ENCODE measurements at places on chromosomes 13 and 19.
A peak's percentile ranks its signal among the peaks of the same experiment; 100 is the strongest.

DNA sequence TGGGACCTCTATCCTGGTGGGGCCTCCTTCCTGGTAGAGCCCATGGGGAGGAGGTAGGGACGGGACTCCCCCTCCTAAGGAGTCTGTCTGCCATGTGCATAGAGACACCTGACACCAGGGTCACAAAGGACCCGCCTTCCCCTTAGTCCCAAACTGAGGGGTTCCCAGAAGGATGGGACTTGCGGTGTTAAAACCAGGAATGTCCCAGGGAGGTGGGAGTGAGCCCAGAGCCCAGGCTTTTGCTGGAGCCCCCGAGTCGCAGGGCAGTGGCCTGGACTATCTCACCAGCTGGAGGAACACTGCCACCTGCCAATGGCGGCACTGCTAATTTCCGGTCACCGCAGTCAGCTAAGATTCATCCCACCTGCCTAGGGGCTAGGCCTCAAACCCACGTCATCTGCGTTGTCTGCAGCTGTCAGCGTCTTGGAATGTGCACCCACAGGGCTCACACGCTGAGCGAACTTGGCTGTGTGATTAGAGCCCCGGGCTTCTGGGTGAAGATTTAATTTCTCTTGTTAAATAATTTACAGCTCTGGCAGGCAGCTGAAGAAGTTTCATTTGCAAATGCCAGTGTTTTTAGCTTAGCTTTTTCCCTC is 31.9 kb upstream of the ATP11A start:
- no peak for DNase-seq

- peak; percentile 73 for DNase-seq
These were observed 2.8 kb downstream of the UBA2 start for GRCh38 chr19:34430738-34431625.

- DNase-seq = no peak
These were observed 697.5 kb downstream of the SLITRK1 start for GRCh38 chr13:83184819-83185218.

GRCh38 chr13:49444524-49445395 is 686 bp downstream of the SETDB2 start:
- peak; percentile 60 for DNase-seq

DNA sequence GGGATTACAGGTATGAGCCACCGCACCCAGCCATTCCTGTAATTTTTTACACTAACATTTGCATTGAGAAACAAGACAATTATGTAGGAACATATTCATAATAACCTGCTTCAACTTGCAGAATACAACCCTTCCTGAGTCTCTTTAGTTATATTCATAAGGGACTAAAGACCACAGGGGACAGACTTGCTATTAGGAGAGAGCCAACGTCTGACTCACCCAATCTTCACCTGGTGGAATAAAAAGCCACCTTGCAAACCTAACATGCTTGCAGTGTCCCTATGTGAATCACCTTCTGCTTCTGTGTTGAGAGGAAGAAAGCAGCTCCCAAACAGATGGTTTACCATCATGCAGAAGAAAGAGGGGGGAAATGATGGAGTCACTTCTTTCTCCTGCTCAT is 456.1 kb downstream of the PCDH9 start:
- DNase-seq = no peak

- DNase-seq = no peak
These were observed 86.1 kb downstream of the DHRS12 start for GRCh38 chr13:51717786-51718398.

- no peak for DNase-seq
These were observed 84.9 kb downstream of the CHST8 start for GRCh38 chr19:33706631-33707030.

DNA sequence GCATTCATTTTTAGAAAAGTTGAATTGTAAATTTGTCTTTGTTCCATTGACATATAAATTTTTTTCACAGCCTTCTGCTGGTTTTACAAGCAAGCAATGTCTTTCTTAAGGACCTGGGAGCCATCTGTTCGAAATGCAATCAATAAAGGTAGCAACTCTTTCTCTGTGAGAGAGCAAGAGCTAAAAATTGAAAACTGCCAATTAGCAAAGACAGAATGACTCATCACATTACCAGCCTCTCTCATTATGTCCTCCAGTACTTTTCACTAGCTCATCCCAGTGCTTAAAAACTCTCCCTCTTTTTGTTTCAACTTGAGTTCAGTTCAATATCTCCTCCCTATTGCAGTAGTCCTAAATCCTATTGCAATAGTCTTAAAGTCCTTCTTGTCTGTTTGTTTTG is 760.7 kb upstream of the SLITRK6 start:
- no peak for DNase-seq

DNA sequence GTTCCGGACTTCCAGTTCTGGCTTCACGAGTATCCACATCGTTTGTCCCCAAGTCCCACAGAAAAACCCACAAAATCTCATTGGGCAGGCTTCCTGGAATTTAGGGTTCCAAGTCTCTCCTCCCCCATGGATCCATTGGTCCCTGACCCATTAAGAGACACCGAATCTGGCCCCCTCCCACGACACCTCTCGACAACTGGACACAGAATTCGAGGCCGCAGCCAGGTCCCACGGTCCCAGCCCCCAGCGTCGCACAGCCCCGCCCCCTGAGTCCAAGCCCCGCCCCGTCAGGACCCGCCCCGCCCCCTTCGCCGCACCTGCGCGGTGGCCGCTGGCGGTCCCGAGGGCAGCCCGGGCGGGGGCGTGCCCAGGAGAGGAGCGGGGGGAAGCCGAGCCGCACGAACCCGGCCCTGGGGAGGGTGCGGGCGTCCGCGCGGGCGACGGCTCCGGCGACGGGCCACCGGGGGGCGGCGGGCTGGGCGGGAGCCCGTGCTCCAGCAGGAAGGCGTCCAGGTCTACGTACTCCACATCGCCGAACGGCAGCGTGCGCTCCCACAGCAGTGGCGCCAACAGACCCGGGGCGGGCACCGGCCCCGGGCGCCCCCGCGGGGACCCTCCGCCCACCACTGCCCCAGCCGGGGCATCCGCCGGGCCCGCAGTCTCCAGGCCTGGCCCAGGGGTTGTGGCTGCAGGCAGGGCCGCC is 1.8 kb downstream of the DBP start:
- peak; percentile 83 for DNase-seq

DNA sequence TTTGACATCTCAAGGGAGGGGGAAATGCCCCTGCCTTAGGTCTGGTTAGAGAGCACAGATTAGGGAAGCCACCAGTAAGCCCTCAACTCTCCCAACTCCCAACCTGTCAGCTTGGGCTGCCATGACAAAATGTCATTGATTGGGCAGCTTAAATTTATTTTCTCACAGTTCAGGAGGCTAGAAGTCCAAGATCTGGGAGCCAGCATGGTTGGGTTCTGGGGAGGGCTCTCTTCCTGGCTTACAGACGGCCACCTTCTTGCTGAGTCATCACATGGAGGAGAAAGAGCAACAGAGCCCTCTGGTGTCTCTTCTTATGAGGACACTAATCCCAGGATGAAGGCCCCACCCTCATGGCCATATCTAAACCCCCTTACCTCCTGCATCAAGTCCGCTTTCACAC is 24.2 kb downstream of the C19orf12 start:
- peak; percentile 43 for DNase-seq

DNA sequence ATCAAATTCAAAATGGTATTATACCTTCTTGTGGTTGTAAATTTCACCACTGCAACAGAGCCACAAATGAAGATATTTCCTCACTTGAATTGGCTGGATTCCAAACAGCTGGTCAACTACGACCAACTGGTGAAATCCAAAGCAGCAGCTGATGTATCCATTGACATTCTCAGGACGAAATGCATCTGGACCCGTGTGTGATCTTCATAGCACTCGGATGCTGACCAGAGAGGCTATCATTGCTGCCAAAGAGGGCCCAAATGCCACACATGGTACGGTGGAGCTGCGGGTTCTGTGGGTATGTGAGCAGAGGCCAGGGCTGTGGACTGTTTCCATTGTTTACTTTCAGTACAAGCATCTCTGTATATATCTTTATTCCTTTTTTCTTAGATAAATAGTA is 25.6 kb upstream of the PCCA start:
- DNase-seq = no peak

DNA sequence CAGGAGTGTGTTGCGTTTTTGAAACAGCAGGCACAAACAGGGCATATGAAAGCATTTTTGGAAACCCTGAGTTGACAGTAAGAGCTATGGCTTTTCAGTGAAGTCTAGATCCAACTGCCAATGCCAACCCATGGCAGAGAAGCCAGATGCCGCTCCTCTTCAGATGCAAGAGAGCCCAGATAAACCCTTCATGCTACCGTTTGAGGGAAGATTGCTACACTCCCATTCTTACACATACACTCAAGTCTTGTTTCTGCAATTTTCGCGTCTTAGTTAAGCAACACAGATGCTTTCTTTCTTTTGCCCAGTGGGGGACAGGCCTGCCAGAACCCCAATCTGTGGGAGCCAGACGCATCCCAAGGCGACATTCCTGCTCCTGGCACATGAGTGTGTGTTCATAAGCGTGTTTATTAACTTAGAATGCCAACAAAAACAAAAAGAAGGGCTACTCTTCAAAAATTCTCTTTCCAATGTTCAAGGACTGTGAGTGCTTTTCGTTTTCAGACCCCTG is 10.4 kb downstream of the BORCS8 start:
- no peak for DNase-seq

DNA sequence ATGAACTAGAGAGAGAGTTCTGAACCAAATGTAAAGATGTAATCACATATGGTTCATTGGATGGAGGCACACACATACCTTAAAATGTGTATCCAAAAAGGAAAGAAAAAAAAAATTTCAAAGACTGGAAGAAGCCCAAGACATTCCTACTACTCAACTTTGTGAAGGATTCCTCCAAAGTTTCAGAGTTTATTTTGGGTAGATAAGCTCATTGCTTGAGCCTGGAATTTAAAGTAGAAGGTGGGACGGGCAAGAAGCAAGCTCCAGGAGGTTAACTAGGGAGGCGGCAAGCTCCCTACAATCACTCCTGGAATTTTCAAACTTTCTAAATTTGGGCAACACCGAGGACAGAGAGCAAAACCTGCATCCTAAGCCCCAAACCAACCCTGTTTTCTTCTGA is 1.9 kb downstream of the TSHZ3 start:
- DNase-seq = no peak

GRCh38 chr19:55379174-55379573 is 2.5 kb downstream of the TMEM190 start:
- no peak for DNase-seq

- DNase-seq = no peak
These were observed 12.1 kb upstream of the ZSCAN1 start for GRCh38 chr19:58021541-58022282.

DNA sequence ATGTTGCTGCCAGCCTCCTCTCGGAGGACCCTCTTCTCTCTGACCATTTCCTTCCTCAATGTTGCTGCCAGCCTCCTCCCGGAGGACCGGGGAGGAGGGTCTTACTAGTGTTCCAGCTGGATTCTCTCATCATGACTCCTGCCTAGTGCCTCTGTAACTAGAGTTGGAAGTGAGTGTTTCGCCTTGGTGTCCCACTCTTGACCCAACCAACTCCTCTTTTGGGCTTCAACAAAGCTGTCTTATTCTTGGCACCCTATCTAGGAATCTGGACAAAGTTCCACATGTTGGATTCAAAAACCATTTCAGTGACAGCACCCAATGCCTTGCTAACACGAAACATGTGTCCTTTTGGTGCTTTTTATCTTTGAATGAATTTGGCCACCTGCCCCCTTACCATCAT is 165.4 kb downstream of the GPC5 start:
- no peak for DNase-seq

DNA sequence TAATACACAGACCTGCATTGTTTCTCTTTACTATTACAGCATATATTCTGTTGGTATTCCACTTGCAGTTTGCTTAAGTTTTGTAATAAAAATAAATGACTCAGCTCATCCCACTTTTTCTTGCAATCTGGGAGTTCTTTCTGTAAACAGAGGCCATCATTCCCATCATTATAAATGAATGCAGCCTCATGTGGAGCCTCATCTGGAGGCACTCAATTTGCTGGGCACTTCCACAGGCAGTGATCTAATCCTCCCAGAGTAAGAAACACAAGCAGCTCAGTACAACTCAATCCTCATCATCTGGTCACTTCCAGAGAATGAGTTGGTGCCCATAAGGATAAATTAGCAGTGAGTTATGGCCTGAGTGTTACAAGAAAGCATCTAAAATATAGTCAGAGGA is 2801.9 kb downstream of the PCDH9 start:
- no peak for DNase-seq

DNA sequence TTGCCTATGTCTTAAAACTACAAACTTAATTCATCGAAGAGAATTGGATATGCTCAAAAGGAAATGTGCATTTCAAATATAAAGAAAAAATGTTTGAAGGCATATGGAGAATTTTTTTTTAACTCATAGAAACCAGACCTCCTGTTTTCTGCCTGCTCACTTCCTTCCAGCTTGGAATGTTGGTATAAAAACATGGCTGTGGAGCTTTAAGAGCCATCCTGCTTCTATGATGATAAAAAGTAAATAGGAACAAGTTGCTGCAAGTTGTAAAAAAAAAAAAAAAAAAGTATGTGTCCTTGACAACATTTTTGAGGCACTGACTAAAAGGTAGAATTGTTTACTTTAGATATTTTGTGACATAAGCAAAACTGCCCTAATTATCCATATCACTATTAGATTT is 1230.7 kb downstream of the PCDH9 start:
- no peak for DNase-seq

- no peak for DNase-seq
These were observed 193.1 kb downstream of the KCTD12 start for GRCh38 chr13:76693086-76693485.

GRCh38 chr13:36352350-36352749 is 6.2 kb upstream of the SPART start:
- no peak for DNase-seq

- DNase-seq = no peak
These were observed 868 bp upstream of the UBAC2 start for GRCh38 chr13:99199541-99200431.

DNA sequence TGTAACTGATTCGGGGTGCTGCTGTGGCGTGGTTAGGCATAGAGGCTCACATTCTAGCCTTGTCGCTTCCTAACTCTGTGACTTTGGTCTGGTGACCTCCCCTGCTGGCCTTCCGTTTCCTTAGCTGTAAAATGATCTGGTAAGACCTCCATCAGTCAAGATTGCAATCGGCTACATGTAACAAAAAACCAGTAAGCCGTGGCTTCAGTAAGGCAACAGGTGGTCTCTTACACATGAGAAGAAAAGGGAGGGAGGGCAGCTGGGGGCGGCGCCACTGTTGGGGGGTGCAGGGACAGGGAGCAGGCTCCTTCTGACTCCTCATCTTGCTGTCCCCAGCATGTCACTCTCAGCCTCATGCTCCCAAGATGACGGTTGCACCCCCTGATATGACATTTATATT is 148.0 kb downstream of the SIPA1L3 start:
- no peak for DNase-seq
